ENCODE measurements at places on chromosomes 5 and 9. TPM values are rescaled to one million over a fixed set of nuclear protein-coding genes. Genes with fewer than 3 reads are reported as not detected.

Gene SLC6A7
- not detected for total RNA-seq

Gene PDE6A
- total RNA-seq = 0.17 TPM

Gene HRCT1
- 5.8 TPM for total RNA-seq

Gene CDH10
- total RNA-seq = not detected

Gene FOXD4L5
- total RNA-seq = not detected

Gene GADD45G
- total RNA-seq = 6.1 TPM

DNA sequence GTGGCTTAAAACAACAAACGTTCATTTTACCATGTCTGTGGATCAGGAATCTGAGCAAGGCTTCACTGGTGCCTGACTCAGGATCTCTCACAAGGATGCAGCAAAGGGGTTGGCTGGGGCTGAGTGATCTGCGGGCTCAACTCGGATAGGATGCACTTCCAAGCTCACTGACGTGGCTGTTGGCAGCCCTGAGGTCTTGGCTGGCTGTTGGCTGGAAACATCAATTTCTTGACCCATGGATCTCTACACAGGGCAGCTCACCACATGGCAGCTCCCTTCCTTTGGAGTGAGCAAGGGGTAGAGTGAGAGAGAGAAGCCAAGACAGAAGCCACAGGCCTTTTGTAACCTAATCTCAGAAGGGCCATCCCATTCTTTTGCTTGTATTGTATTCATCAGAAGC lies 202.1 kb downstream of the NXNL2 start:
- H3K4me3 ChIP-seq = no peak overlapping the region
- no peaks in the 10 kb centered on the region for H3K36me3 ChIP-seq
- DNase-seq = no peak
- H3K4me1 ChIP-seq = peaks cover 20% of the 10 kb centered on the region
- H3K27me3 ChIP-seq = no peaks in the 10 kb centered on the region
- H3K27ac ChIP-seq = no peak overlapping the region

DNA sequence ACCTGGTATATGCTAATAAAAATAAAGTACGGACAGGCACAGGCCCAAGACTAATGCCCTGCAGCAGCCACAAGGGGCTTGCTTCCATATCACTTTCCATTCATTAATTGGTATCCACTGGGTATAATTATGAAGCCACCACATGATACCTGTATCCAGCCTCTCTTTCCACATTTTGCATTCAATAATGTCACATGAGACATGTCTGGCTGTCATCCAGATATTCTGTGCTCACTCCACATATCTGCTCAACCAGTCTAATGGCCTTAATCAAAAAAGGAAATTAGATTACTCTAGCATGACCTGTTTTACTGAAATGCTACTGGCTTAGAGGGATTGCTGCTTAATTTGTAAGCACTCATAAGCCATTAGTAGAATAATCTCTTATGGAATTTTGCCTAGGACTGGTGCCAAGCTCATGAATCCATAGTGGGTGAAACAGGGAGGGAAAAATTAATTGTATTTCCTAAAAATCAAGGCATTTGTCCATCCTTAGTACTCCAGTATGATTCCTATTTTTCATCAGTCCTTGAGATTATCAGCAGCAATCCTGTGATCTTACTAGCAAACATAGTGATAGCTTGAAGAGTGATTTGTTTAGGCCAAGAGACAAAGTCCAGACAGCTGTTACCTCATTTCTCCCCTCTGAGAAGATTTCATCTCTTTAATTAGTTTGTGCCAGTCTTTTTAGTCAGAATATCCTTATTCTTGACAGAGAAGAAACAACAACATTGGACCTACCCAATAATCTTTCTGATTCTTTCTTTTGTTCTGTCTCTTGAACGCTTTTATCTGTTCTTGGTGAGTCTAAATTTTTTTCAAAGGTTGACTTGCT lies 119.2 kb upstream of the ABCA1 start:
- no peaks in the 10 kb centered on the region for H3K27me3 ChIP-seq
- H3K4me3 ChIP-seq = no peak overlapping the region
- H3K4me1 ChIP-seq = no peaks in the 10 kb centered on the region
- H3K36me3 ChIP-seq = no peaks in the 10 kb centered on the region

GRCh38 chr5:74490814-74491213 lies 149.7 kb downstream of the ENC1 start:
- no peak overlapping the region for H3K4me3 ChIP-seq
- H3K4me1 ChIP-seq = no peaks in the 10 kb centered on the region
- no peaks in the 10 kb centered on the region for H3K36me3 ChIP-seq

- H3K27ac ChIP-seq = no peak overlapping the region
- no peak for DNase-seq
- H3K4me3 ChIP-seq = no peak overlapping the region
- peaks cover under 1% of the 10 kb centered on the region for H3K4me1 ChIP-seq
These were observed 3.1 kb downstream of the CRB2 start for GRCh38 chr9:123359106-123359505.

GRCh38 chr9:86519066-86519615 lies 164.9 kb upstream of the TUT7 start:
- H3K36me3 ChIP-seq = no peaks in the 10 kb centered on the region
- no peak for DNase-seq
- no peak overlapping the region for H3K4me3 ChIP-seq
- H3K4me1 ChIP-seq = no peaks in the 10 kb centered on the region
- H3K27me3 ChIP-seq = peaks cover 3% of the 10 kb centered on the region
- H3K27ac ChIP-seq = no peak overlapping the region

DNA sequence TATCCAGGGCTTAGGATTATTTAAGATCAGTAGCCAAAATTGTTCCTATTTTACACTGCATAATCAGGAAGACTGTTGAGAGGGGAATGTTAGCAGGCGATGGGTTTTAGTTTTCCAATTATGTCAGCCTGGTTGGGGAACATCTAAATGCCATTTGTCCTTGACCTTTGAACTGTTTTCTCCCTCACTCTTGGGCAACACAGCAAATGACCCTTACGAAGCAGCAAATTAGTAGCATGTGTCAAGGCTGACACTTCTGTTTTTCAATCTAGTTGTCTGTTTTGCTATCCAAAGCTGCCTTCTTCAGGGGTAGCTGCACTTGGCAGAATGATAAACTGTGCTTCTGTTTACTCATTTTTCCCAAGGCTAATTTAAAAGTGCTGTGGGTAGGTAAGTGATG lies 78.0 kb upstream of the AGXT2 start:
- no peaks in the 10 kb centered on the region for H3K27me3 ChIP-seq
- peaks cover 11% of the 10 kb centered on the region for H3K4me1 ChIP-seq
- DNase-seq = no peak
- H3K4me3 ChIP-seq = no peak overlapping the region
- H3K27ac ChIP-seq = no peak overlapping the region

- H3K36me3 ChIP-seq = peaks cover 65% of the 10 kb centered on the region
- H3K4me1 ChIP-seq = no peaks in the 10 kb centered on the region
- no peak overlapping the region for H3K27ac ChIP-seq
- DNase-seq = no peak
These were observed 26.9 kb downstream of the SRD5A1 start for GRCh38 chr5:6659941-6660684.

GRCh38 chr5:27532305-27532704 lies 493.9 kb upstream of the CDH9 start:
- no peaks in the 10 kb centered on the region for H3K27me3 ChIP-seq
- H3K4me1 ChIP-seq = no peaks in the 10 kb centered on the region
- H3K27ac ChIP-seq = no peak overlapping the region

- DNase-seq = peak; percentile 83
- no peaks in the 10 kb centered on the region for H3K27me3 ChIP-seq
- peaks cover 94% of the 10 kb centered on the region for H3K4me1 ChIP-seq
- peak overlapping the region; percentile 93 for H3K4me3 ChIP-seq
- H3K27ac ChIP-seq = peak overlapping the region; percentile 98
These were observed 3.5 kb downstream of the RALGDS start for GRCh38 chr9:133117271-133118178.

DNA sequence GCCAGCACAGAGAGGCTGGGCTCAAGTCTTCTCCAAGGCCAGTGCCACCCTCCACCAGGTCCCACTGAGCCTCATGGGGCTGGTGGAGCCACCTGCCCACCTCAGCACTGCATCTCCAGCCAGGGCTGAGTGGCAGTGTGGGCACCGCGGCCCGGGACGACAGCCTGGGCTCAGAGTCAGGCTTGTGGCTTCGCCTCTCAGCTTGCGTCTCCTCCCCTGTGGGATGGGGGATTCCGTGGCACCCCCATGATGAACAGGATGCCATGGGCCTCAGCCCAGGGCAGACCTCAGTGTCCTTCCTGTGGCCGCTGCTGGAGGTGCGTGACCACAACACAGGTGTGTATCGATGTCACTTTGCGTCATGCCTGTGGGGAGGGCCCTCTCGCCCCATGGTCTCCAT lies 136.4 kb upstream of the PPP1R26 start:
- H3K27me3 ChIP-seq = peaks cover 88% of the 10 kb centered on the region
- no peak for DNase-seq
- no peaks in the 10 kb centered on the region for H3K4me1 ChIP-seq
- H3K36me3 ChIP-seq = no peaks in the 10 kb centered on the region

- H3K27ac ChIP-seq = no peak overlapping the region
- no peak for DNase-seq
- H3K4me3 ChIP-seq = no peak overlapping the region
- H3K4me1 ChIP-seq = peaks cover 11% of the 10 kb centered on the region
These were observed 15.6 kb downstream of the TICAM2 start for GRCh38 chr5:115586525-115587146.

DNA sequence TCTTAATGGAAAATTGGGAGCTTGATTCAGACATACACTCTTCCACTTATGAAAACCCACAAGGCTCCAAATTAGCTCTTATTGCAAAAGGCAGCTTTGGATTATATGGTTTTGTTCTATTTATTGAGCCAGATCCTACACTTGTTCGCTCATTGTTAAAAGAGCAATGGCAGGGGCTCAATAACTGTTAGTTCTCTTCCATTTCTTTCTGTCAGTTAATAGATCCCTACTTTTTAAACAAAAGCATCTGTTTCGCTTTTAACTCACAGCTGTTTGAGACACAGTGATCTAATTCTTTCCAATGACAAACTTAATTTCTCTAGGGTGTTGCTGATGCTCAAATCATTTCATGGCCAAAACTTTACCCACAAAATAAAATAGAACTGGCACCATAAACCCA lies 11.7 kb downstream of the C5 start:
- H3K27me3 ChIP-seq = no peaks in the 10 kb centered on the region
- no peak overlapping the region for H3K4me3 ChIP-seq
- H3K4me1 ChIP-seq = peaks cover 3% of the 10 kb centered on the region
- H3K27ac ChIP-seq = no peak overlapping the region
- DNase-seq = no peak
- no peaks in the 10 kb centered on the region for H3K36me3 ChIP-seq

- DNase-seq = no peak
- H3K27ac ChIP-seq = peak overlapping the region; percentile 44
- H3K4me1 ChIP-seq = peaks cover 15% of the 10 kb centered on the region
These were observed 590 bp downstream of the RASGRF2 start for GRCh38 chr5:80960531-80961375.

- H3K27me3 ChIP-seq = no peaks in the 10 kb centered on the region
- no peak overlapping the region for H3K4me3 ChIP-seq
- no peak overlapping the region for H3K27ac ChIP-seq
- H3K36me3 ChIP-seq = peaks cover 15% of the 10 kb centered on the region
- no peak for DNase-seq
- peaks cover 3% of the 10 kb centered on the region for H3K4me1 ChIP-seq
These were observed 16.5 kb downstream of the ANGPTL2 start for GRCh38 chr9:127105805-127106465.

- H3K27ac ChIP-seq = no peak overlapping the region
- H3K27me3 ChIP-seq = no peaks in the 10 kb centered on the region
- DNase-seq = no peak
- no peaks in the 10 kb centered on the region for H3K36me3 ChIP-seq
- no peaks in the 10 kb centered on the region for H3K4me1 ChIP-seq
- no peak overlapping the region for H3K4me3 ChIP-seq
These were observed 164.4 kb upstream of the EDIL3 start for GRCh38 chr5:84549054-84549453.

DNA sequence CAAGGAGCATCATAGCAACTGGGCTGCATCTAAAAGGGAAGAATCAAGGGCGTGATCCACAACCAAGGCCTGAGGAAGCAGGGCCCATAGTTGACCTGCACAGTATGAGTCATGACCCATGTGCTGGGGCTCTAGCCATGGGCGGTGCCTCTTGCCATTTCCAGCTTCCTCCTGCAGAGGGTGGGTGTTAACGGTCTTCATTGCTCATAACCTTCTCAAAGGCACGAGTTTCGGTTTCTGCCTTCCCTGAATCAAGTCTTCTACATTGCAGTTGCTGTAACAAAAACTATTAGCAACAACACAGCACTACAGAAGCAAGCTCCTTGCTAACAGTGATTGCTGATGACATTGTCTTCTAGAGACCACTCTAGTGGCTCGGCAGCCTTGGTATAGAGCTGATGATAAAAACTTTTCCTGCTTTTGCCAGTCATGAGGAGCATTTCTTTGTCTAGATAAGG lies 66.9 kb downstream of the CTSL start:
- H3K27ac ChIP-seq = peak overlapping the region; percentile 54
- no peak overlapping the region for H3K4me3 ChIP-seq

DNA sequence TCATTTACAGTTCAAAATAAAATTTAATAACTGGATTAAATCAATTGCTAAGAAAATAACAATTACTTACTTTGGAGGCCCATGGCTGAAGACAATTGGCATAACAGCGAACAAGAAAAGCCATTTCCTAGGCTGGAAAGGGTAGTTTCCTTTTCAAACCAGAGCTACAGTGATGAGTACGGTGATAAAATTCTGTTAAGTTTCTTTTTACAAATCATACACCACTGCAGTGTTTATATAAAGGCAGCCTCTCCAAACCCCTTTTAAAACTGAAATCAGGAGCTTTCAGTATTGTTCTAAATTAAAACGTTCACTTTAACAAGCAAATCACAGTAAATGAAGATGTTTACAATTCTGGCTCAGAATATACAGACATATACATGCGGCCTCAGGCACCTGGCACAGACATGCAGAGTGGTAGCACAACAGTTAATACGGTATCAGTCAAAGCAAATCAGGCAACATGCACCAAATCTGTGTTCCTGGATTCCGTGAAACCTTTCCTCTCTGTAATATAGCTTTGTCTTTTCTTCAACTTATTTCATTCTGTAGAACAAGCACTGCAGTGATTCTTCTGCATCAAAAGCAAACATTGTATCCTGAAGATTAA lies 102.9 kb downstream of the RAPGEF6 start:
- DNase-seq = no peak
- no peaks in the 10 kb centered on the region for H3K4me1 ChIP-seq
- H3K36me3 ChIP-seq = no peaks in the 10 kb centered on the region
- no peak overlapping the region for H3K4me3 ChIP-seq

DNA sequence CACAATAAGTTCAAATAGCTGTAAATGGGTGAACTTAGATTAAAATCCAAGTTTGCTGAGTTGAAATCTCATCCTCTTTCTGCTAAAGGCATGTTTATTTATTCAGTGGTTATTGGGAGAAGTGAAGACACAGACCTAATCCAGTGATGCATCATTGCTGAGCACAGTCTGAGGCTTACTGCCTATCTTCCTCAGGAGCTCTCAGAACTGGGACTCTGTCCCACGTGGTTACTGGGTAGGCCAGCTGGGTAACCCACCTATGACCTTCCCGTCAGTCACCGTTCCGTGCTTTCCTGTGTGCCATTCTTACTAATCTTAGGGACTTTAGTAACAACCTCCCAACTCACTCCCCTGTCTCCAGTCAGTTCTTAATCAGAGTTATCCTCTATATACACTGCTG lies 226.8 kb upstream of the ATP10B start:
- no peak overlapping the region for H3K4me3 ChIP-seq
- H3K27ac ChIP-seq = no peak overlapping the region
- no peaks in the 10 kb centered on the region for H3K36me3 ChIP-seq
- no peak for DNase-seq
- H3K27me3 ChIP-seq = no peaks in the 10 kb centered on the region

- peak overlapping the region; percentile 98 for H3K27ac ChIP-seq
- H3K4me3 ChIP-seq = no peak overlapping the region
- peaks cover 83% of the 10 kb centered on the region for H3K4me1 ChIP-seq
- H3K36me3 ChIP-seq = no peaks in the 10 kb centered on the region
- no peak for DNase-seq
- H3K27me3 ChIP-seq = no peaks in the 10 kb centered on the region
These were observed 1.5 kb upstream of the STOM start for GRCh38 chr9:121371495-121372061.

All from suprapubic skin (tissue), 4 donors.